ENCODE measurements at places on chromosomes 1 and 21. TPM values are rescaled to one million over a fixed set of nuclear protein-coding genes. Genes with fewer than 3 reads are reported as not detected.

S100B gene
- 8.5 TPM for total RNA-seq

MARK1 gene
- total RNA-seq: not detected

- H3K27me3 ChIP-seq: no peaks in the 10 kb centered on the region
- no peak overlapping the region for H3K4me3 ChIP-seq
- no peak for DNase-seq
- H3K27ac ChIP-seq: peak overlapping the region; percentile 62
- no peaks in the 10 kb centered on the region for H3K36me3 ChIP-seq
- peaks cover 30% of the 10 kb centered on the region for H3K4me1 ChIP-seq
Measured at GRCh38 chr1:41581216-41582003, 96.9 kb upstream of the EDN2 start.

DNA sequence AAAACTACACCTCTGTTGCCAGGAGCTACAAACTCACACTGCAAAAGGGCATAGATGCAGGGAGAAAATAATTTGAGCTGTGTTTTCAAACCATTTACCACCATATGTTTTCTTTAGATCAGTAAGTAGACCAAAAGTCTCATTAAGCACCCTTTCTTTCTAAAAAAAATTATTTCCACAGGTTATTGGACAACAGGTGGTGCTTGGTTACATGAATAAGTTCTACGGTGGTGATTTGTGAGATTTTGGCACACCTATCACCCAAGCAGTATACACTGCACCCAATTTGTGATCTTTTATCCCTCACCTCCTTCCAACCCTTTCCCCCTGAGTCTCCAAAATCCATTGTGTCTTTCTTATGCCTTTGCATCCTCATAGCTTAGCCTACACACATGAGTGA, 21.1 kb downstream of the MAP10 start:
- peaks cover 4% of the 10 kb centered on the region for H3K27me3 ChIP-seq
- no peaks in the 10 kb centered on the region for H3K36me3 ChIP-seq
- no peak for DNase-seq
- H3K4me3 ChIP-seq: no peak overlapping the region

GRCh38 chr1:54347955-54348699, 58.1 kb downstream of the SSBP3 start:
- H3K36me3 ChIP-seq: peaks cover 21% of the 10 kb centered on the region
- peaks cover 46% of the 10 kb centered on the region for H3K4me1 ChIP-seq

DNA sequence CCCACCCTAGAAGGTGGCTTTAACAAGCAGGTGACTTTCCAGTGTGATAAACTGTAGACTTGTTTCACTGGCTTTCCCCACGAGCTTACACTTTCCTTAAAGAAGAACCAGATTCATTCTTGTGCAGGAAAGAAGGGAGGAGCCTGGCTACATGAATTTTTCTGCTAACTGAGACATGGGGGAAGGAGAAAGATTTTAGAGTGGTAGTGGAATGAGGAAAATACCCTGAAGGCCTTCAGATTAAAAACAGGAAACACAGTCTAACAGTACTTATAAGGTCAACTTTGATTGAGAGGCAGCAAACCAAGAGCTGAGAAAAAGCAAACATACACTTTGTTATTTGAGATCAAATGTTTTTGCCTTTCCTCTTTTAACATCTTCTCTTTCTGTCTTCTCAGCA, 640.9 kb upstream of the PLXNA2 start:
- no peaks in the 10 kb centered on the region for H3K4me1 ChIP-seq
- DNase-seq: no peak
- no peaks in the 10 kb centered on the region for H3K27me3 ChIP-seq
- H3K36me3 ChIP-seq: no peaks in the 10 kb centered on the region

DNA sequence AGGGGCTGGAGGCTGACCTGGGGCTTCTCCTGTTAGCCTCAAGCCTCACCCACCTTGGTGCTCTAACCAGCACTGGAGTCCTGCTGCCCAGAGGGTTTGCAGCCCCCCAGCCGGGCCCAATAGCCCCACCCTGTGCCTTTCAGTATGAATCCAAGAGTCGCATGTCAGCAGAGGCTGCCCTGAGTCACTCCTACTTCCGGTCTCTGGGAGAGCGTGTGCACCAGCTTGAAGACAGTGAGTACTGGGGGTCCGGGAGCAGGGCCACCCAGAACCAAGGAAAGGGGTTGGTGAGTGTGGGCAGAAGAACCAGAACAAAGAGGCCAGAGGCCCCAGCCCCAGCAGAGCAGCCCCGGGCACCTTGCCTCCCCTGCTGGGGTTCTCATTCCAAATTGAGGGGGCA, 25.6 kb downstream of the CDK18 start:
- DNase-seq: no peak
- no peaks in the 10 kb centered on the region for H3K27me3 ChIP-seq
- no peak overlapping the region for H3K27ac ChIP-seq
